ENCODE measurements at places on chromosomes 13 and 19.
A peak's percentile ranks its signal among the peaks of the same experiment; 100 is the strongest.

DNA sequence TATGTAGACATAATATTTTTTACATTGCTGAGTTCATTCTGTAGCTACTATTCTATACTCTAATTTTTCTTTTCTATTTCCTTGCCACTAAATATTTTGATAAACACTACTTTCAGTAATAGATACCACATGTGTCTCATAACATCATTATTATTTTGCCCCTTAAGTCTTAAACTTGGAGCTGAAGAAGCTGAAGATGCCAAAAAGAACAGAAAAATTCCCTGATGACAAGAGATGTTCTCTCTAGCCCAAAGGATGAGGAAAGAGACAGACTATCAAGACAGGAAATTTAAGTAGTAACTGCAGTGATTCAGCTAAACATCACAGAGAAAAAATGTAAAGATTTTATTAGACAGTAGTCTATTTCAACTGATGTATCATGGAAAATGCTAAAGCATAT is 322.0 kb upstream of the KLHL1 start:
- DNase-seq, result no peak

- no peak for DNase-seq
Measured at GRCh38 chr13:39417643-39418042, 185.3 kb downstream of the LHFPL6 start.

GRCh38 chr13:85638265-85638664 is 161.0 kb downstream of the SLITRK6 start:
- no peak for DNase-seq

DNA sequence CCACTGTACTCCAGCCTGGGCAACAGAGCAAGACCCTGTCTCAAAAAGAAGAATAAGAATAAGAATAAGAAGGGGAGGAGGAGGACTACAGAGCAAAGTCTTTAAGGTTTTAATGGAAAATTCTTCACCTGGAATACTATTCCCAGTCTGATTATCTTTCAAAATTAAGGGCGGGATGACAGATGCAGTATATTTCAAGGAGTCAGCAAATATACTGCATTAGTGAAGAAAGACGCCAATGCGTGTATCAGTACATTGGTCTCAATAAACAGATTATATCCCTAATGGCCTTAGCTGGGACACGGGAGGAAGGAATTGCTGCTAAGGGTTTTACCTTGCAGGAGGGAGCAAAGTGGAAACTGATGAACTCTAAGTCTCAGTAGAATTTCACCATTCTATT is 54.1 kb upstream of the PDCD5 start:
- no peak for DNase-seq

DNA sequence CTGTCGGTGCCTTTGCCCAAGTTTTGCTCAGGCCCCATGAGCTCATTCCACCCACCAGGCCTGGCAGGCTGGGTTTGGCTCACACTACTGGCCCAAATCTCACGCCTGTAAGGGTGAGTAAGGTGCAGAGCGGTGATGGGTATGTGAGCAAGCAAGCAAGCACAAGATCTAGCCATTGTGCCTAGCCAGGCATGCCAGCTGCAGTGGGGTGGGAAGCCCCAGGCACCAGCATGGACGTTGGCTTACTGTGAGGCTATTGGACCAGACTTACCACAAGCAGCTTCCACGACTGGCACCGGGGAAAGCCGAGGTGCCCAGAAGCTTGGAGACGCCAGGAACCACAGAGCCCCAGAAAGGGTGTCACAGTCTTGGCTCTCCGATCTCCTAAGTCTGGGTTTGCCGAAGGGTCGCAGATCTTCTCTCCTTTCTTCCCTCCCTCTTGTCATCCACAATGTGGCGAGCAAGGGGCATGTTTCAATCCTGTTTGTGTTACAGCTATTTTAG is 2659.4 kb upstream of the PCDH20 start:
- DNase-seq, result no peak

DNA sequence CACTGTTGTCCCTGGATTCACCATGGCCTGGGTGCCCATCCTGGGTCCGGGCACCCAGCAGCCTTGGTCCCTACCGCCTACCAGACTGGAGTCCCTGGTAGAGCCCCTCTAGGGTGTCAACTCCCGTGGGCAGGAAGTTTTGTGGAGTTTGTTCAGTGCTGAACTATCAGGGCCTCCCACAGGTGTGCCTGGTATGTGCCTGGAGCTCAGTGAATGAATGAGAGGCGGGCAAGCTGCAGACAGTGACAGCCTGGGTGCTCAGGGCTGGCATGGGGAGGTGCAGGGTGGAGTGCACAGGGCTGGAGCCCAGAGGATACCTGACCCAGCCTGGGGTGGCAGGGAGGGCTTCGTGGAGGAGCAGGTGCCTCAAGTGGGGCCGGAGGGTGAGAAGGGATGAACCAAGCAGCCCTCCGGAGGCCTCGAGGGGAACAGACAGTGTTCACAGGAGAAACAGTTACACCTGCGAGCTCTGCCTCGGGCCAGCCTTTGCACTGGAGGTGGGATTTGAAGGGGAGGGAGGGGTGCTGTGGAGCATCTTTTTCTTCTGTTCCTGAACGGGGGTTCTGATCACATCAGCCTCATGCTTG is 29.6 kb downstream of the PAK4 start:
- no peak for DNase-seq

- no peak for DNase-seq
Measured at GRCh38 chr13:82248762-82249161, 1633.5 kb downstream of the SLITRK1 start.

DNA sequence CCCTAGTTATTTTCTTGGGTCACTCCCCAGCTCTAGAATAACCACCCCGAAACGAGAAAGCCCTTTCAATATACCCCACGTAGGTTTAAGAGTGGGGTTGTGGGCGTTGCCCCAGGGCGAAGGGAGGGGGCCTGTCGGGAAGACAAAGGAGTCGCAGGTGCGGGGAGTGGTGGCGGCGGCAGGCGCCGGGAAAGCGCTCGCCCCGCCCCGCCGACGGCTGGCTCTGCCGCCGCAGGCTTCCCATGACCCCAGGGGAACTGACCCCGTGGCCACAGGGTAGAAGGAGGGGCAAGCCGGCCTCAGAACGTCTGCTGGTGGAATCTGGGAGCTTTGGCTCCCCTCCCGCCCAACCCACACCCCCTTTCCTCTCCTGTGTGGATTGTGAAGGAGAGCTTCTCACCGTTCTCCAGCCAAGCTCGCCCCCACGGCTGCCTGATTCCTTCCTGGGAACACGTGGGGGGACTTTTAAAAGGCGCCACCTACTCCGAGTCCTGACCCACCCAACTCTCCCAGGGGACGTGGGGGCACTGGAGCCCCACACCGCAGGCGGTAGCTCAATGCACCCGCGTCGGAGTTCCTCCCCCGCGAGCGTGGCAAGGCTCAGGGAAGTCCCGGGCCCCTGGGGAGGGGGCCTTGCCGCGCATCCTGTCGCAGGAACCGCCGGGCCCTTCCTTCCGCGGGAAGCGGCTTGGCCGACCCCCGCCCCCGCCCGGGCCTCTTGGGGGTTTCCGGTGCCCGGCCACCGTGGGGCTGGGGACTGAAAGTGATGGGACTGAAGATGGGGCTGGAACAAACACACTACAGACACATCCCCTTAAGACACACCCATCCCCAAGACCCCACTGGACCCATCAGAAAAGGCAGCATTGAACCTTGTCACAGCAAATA is 5.5 kb downstream of the IER2 start:
- DNase-seq, result no peak

DNA sequence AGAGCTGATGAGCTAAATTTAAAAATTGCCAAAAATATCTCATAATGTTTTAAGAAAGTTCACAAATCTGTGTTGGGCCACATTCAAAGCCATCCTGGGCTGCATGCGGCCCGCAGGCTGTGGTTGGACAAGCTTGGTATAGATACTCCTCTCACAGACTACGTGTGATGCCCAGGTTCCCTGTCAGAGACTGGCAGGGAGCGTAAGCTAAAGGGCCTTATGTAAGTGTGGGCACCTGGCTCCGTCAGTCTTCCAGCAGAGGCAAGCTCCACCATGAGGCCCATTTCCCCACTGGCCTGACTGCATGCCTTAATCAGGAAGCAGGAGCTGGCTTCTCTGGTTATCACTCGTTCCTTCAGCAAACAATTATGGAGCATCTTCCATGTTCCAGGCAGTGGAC is 200.2 kb downstream of the FOXO1 start:
- no peak for DNase-seq

DNA sequence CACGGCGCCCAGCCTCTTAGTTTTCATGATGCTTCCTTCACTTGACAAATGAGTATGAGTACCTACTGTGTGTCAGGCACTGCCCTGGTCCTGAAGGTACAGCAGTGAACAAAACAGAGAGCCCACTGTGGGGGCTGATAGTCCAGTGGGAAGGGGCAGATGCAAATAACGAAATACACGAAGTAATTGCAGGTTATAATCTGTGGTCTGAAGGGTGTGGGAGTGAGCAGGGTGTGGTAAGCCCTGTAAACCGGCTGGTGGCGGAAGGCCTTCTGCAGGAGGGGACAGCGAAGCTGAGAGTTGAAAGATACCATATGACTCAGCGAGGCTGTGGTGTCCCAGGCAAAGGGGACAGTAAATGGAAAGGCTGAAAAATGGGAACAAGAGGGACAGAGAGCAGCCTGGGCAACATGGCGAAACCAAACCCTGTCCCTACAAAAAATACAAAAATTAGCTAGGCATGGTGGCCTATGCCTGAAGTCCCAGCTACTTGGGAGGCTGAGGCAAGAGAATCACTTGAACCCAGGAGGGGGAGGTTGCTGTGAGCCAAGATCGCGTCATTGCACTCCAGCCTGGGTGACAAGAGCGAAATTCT is 60.5 kb downstream of the MAP4K1 start:
- no peak for DNase-seq

DNA sequence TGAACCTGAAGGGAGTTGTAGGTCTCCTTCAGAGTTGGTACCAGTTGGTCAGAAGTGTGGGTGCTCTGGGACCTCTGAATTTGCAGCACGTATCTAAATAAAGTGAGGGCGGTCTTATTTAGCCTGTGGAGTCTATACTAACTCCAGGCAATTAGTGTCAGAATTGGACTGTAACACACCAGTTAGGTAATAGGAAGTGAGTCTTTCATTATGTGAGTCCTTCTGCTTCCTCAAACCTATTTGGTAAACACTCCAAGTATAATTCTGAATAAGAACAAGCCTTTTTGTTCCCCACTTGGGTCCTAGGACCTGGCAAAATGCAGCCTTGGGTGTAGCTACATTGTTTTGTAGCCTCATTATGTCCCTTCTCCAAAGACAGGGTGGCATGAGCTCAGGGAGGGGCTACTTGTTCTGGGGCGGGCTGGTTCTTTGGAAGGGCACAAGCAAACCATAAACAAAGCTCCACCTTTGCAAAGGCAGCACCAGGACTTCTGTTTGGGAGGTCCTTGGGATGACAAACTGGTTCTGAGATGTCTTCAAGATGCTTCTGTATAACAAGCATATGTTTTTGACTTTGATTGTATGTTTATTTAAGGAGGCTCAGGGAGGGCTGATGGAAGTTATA is 418.0 kb downstream of the ZNF536 start:
- no peak for DNase-seq

GRCh38 chr19:18179957-18180356 is 6.3 kb downstream of the IFI30 start:
- DNase-seq, result no peak

GRCh38 chr13:106104281-106104901 is 431.1 kb downstream of the EFNB2 start:
- DNase-seq, result no peak

GRCh38 chr13:29050719-29051118 is 230.6 kb downstream of the MTUS2 start:
- no peak for DNase-seq

- no peak for DNase-seq
Measured at GRCh38 chr19:2260341-2260805, 4.2 kb upstream of the JSRP1 start.

DNA sequence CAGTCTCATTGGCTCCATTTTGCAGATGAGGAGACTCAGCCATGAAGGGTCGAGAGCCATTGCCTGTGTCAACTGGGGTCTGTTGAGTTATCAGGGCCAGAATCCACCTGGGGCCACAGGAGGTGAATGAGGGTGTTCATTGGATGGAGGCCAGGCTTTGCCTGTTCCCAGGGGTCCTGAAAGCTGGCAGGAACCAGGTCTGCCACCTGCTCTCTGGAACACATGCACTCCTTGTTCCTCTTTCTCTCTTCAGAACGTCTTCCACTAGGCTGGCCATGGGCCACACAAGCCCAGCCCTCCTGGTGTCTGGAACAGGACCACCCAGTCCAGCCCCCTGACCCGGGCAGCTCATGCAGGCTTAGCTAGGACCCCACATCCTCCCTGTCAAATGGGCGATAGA is 21.1 kb downstream of the PPP1R37 start:
- no peak for DNase-seq

DNA sequence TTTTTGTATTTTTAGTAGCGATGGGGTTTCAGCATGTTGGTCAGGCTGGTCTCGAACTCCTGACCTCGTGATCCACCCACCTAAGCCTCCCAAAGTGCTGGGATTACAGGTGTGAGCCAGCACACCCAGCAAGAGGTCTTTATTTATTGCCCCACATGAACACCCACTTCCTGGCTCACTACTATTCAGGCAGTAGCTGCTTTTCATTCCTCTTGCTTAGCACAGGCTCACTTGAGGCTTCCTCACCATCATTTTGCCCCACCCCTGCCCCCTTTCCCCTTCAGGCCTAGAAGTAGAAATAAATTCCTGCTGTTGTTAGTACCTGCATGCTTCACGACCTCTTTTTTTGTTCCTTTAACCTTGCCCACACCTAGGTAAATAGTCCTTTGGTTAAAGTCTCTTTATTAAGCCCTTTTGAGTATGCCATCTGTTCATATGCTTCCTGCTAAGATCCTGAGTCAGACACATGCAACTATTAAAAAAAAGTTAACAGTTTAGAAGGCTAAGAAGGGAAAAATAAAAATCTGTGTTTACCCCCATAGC is 33.5 kb upstream of the ITM2B start:
- no peak for DNase-seq

DNA sequence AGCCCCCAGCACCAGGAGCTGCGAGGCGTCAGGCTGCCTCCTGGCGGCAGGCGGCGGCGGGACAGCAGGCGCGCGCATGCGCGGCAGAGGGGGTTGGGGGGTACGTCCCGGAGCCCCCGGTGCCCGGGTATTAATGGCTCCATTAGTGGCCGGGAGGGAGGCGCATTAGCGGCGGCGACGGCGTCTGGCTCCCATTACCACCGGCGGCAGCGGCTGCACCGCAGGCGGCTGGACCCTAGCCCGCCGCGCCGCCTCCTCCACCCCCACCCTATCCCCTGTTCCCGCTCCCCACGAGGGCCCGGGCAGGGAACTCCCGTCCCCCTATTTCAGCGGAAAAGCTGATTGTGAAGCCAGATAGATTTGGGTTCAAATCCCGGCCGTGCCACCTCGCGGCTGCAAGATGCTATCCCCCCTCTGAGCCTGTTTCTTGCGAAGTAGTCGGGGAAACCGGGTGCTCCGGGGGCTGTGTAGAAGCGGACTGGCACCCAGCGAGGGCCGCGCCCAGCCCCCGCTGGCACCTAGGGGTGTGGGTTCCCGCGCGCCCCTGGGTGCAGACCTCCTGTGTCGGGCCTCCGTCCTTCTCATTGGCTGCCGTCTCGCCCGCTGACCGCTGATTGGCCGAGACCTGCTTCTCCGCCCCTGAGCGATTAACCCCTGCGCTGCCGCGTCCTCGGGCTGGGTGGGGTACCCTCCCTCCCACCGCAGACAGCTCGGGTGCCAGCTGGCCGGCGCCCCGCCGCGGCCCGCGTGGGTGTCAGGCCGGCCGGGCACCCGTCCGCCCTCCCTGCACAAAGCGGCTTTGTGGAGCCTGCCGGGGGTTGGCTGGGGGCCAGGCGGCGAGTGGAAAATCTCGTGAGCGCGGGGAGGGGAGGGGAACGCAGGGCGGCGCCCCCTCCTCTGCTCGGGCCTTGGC is 11.1 kb downstream of the CIC start:
- DNase-seq, result peak; percentile 69
